ENCODE measurements at places on chromosomes 16 and 17. TPM values are rescaled to one million over a fixed set of nuclear protein-coding genes. Genes with fewer than 3 reads are reported as not detected.

The VTN gene
- 8.7 TPM for total RNA-seq

The PTX4 gene
- total RNA-seq, result not detected

The DLG4 gene
- total RNA-seq, result 18.3 TPM

DNA sequence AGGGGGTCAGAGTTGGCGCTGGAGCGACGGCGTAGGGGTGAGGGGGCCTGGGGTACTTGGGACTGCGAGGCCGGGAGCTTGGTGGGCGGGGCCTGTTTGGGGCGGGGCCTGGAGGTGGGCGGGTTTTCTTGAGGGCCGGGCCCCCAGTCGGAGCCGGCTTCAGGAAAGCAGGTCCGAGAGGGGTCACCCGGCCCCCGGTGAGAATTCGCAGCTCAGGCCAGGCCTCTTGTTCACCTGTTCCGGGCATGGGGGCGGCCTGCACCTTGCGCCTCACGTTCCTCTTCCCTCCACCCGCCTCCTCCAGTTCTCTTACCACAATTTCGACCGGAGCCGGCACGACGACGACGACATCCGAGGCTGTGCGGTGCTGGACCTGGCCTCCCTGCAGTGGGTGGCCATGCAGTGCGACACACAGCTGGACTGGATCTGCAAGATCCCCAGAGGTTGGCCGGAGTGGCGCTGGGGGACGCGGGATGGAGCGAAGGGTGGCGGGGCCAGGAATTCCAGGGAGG lies 52.5 kb downstream of the MRC2 start:
- DNase-seq, result no peak

- peak; percentile 33 for DNase-seq
Observed at GRCh38 chr16:23148513-23149266, 562 bp downstream of the USP31 start.

GRCh38 chr17:78122931-78123249 lies 5.7 kb downstream of the TMC6 start:
- no peak for DNase-seq

DNA sequence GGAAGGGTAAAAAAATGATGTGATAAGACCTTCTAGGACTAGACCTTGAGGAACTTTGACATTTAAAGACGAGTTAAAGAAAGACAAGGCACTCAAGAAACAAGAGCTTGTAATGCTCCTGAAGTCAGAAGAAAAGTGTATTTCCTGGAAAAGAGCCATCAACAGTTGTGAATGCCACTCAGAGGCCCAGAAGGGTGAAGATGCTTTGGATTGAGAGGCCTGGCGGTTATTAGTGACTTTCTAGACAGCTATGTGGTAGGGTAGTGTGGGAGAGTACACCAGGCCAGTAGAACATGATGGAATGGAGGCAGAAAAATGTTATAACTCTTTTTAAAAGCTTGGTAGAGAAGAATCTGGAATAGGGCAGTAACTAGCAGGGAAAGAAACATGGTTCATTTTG lies 34.1 kb upstream of the ANKFN1 start:
- DNase-seq, result no peak

DNA sequence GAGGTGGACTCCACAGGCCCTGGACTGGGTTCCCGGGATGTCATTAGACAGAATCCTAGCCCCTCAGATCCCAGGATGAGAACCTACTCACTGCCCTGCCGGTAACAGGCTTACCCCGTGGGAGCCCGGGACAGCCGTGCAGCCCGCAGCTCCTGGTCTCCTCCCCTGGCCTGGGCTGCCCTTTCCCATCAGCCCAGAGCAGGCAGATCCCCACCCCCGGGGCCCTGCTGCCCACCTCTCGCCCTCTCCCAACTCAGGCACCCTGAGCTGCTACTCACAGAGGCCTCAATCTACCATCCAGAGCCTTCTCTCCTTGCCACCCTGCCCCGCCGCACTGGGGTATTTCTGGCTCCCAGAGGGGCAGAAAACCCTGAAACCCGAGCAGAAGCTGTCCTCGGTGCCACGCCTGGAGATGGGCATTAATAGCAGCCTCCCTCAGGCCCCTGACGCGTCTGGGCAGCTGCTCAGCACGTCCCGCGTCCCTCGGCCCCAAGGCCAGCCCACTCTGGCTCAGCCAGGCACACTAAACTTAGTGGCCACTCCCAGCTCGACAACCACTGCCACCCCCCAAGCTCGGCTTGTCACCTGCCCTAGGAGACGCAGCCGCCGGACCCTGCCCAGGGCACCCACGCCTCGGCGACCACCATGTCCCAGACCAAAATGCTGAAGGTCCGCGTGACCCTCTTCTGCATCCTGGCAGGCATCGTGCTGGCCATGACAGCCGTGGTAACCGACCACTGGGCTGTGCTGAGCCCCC lies at the start of gene CACNG1:
Gene CACNG1 (plus strand): TSS at position 539 of the 757 bp plus-strand sequence. CDS start 107 bp downstream, at position 646.
- DNase-seq, result no peak

DNA sequence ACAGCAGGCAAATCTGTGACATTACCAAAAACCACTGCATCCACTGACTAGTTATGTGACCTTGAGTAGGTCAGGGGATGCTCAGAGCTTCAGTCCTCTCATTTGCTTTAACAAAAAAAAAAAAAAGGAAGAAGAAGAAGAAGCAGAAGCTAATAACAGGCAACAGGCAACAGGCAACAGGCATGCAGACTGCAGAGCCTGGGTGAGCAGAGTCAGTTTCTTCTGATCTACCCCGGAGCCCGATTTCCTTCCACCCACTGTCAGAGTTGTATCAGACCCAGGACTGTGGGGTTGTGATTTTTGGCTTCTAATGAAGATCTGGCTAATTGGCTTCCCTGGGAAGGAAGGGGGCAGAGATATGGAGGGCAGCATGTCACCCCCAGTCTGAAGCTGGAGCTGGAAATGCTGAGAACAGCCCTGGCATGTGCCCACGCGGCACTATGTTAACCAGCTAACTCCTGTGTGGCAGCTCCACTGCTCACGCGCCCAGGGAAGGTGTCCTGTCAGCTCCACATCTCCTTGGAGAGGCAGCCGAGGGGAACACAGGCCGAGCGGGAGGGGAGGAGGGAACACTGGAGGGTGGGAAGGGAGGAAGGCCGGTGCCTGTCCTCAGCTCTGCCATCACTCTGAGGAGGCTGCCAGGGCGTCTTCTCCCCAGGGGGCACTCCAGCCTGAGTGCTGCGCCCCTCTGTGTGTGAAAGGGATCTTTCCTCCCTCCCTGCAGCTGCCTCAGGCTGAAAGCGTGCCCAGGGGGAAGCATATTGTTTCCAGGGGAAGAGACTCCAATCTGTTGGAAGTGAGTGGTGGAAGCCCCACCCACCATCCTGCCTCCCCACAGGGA lies 17.6 kb downstream of the SRCIN1 start:
- no peak for DNase-seq

GRCh38 chr17:45965812-45966211 lies 33.2 kb upstream of the STH start:
- DNase-seq, result peak; percentile 20

DNA sequence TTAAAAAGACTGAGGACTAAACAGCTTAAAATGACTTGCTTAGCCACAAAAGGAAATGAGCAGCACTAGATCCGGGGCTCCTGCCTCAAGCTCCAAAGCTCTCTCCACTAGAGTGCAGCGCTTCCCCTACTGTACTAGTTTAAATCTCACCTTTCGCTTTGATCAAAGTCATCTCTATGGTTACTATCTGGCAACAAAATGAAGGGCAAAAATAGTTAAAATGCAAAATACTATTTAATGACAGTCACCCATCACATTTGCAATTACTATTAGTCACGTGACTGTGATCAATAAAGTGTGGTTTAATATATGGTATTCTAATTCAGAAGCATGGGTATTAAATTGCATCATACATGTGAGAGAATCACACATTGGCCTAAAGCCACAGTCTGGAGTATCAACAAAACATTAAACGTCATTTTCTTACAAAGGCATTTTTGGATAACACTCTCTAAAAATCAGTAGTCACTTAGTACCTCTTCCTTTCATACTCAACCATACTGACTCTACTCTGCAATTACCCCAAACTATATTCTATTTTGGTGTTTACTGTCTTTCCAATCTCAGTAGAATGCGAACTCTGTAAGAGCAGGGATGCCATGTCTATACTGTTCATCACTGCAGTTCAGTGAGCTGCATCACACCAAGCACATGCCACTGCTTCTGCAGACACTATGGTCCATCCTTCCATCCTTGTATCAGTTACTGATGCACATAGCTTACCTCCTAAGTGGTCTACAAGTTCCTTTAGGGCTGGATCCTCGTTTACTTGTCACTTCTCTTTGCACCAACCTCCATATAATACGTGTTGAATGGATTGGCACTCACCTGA lies 6.2 kb downstream of the PSMD12 start:
- DNase-seq, result no peak

- peak; percentile 62 for DNase-seq
Observed at GRCh38 chr17:80603396-80603795, 58.8 kb downstream of the RPTOR start.

- no peak for DNase-seq
Observed at GRCh38 chr16:85564277-85565051, 48.7 kb upstream of the GSE1 start.

Data from umbilical cord (tissue), 2 donors.